Fibroblast of upper back skin (primary cell): ENCODE measurements at places on chromosomes 11 and 22.
A peak's percentile ranks its signal among the peaks of the same experiment; 100 is the strongest.

DNA sequence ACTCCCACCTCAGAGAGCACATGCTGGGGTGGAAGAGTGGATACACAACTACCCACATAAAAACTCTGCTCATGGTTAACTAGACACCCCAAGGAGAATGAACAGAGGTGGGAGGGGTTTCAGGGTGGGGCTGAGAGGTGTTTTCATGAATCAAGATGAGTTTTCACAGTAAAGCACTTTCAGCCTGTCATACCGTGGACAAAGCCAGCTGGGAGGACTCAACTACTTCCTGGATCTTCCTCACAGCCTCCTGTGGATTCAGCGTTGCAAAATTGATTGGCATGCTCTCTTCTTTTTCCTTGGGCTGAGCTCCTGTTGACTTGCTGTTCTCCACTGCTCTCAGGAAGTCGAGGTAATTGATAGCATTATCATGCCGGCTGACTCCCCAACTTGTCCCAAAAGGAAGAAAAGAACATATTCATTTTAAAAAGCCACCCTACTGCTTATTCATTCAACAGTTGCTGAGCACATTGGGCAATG, 168.5 kb downstream of the MPPED1 start:
- DNase-seq, result no peak

DNA sequence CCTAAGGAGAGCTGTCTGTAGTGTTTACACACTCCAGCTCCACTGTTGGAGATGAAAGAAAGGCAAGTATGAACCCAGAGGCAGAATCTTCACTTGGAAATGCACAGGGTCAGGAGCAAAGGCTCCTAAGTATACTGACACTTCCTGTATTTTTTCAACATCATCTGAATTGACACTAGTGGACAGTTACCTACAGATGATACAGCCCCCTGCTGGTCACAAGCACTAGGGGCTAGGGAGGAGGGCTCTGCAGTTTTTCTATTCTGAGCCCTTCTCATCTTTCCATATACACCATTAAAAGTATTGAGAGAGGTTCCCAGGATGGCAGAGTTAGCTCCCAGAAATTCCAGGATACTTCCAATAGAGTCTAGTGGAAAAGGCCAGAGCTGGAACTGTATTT, 290.3 kb upstream of the API5 start:
- DNase-seq, result no peak

DNA sequence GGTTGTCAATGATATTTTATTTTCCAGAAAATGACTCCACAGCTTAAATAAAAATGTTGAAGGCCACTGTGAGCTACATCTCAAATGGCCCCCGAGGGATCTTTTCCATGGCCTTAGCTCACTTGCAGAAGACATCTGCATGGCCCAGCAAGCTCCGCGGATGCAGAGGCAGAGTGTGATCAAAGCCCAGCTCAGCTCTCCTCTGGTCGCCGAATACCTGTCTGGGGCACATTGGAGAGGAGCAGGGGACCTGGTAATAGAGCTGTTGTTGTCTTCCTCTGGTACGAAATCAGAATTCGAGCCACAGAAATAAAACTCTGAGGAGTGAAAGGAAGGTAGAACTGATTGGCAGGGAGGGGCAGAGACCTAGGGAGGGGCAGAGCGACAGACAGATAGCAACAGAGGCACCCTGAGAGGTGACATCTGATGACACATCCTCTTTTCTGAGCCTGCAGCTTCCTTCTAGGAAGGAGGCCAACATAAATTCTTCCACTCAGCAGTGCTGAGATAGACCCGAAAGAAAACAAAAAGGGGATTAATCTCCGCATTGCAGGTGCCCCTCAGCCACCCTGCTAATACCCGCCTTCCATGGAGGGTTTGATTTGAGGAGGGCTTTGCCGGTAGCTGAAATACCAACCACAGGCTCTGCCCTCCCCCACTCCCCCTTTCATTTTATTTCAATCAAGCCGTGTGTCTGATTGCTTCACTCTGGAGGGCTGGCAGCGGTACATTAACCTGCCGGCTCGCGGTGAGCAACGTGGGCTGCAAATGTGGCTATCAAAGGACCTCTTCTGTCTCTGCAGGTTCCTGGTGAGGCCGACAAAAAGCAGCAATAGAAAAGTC, 759.4 kb downstream of the OPCML start:
- peak; percentile 13 for DNase-seq

DNA sequence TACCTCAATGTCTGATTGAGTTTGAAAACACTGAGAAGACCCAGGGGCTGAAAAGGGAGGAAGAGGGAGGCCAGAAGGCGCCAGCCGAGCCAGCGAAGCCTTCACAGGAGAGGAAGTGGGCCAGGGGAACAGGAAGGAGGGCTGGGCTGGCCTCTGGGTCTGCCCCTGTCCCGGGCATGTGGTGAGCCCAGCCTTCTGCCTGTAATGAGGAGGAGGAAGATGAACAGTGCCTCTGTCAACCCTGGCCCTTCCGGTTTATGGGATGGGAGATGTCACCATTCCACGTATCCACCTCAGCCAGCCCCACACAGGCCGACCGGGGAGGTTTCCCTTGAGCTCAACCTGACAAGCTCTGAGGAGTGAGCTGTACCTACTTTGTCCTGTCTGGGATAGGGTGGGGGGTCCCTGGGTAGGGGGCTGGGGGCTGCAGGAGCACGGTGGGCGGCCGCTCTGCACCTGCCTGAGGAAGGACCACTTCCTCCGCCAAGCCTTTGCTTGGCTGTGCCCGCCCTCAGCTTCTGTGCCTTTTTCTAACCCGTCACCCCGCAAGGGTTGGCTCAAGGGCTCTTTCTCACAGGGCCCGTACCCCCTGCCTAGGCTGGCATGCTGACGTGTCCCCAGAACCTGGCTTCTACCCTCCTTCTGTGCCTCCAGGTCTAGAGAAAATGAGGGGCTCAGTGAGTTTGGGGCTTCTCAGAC, 2.0 kb downstream of the PARVG start:
- no peak for DNase-seq

DNA sequence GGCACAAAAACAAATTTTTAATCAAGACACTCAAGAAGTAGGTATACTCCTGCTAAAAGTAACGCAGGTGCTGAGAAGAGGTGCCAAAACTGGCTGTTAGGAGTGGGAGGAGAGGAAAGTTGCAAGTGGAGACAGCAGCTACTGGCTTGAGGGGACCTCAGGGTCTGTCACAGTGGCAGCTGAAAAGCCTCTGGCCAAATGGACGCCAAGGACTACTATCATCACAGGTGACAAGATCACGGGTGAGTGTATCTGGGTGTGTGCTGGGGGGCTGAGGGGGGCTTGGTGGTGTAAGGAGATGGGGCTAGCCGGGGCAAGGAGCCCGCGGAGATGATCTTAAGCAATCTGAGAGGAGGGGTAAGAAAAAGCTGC, 687 bp downstream of the ZNF202 start:
- DNase-seq, result no peak
